ENCODE measurements at places on chromosomes 5 and 9. TPM values are rescaled to one million over a fixed set of nuclear protein-coding genes. Genes with fewer than 3 reads are reported as not detected.

DNA sequence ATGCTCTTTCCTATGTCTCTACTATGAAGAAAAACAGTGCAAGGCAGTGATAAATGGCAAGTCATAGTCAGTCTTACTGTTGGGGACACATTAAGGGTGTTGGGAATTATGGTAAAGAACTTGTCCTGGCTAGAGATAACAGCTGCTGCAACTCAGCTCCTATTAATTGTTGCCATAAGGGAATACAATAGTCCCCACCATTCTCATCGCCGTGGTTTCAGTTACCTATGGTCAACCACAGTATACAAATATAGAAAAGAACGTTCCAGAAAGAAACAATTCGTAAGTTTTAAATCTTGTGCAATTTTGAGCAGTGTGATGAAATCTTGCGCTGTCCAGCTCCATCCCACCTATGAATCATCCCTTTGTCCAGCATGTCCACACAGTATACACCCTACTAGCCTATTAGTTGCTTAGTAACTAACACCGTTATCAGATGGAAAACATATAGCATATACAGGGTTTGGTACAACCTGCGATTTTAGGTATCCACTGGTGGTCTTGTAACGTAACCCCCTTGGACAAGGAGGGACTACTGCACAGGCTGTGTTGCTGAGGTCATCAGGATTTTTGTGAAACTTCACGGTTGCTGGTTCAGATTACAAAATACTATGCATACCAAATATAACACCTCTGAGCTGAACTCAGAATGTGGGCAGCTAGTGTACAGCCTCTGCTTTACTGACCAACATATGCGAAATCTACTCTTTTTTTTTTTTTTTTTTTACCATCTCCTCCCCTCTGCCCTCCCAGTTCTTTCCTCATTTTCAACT, 53.5 kb downstream of the ZFR start:
- no peak overlapping the region for H3K4me3 ChIP-seq
- H3K27ac ChIP-seq = peak overlapping the region; percentile 27
- H3K27me3 ChIP-seq = no peaks in the 10 kb centered on the region
- DNase-seq = no peak

DNA sequence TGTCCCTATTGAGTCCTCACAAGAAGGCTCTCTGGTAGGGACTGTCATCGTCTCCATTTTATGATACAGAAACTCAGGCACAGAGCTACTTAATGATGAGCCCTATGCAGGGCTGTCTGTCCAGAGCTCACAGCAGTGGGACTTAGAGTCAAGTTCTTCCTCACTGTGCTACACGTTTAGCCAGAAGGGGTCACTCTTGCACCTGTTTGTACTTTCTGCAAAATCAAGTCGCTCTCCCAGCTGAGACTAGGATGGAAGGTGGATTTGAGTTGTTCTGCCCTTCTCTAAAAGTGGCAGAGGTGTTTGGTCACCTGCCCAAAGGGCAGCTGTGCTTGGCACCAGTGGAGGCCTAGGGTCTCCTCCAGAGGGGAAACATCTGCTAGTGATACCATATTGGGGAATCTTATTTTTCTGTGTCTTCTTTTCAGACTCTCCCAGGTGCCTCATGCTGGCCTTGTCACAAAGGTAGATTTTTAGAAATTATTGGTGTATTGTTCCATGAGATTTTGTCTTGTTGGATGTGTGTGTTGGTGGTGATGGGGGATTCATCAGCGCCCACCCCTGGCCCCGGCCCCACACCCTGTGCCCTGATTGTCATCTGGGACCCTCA, 104.2 kb downstream of the PPARGC1B start:
- peaks cover 6% of the 10 kb centered on the region for H3K4me1 ChIP-seq
- no peaks in the 10 kb centered on the region for H3K27me3 ChIP-seq
- H3K27ac ChIP-seq = no peak overlapping the region
- DNase-seq = peak; percentile 71
- H3K4me3 ChIP-seq = no peak overlapping the region

DNA sequence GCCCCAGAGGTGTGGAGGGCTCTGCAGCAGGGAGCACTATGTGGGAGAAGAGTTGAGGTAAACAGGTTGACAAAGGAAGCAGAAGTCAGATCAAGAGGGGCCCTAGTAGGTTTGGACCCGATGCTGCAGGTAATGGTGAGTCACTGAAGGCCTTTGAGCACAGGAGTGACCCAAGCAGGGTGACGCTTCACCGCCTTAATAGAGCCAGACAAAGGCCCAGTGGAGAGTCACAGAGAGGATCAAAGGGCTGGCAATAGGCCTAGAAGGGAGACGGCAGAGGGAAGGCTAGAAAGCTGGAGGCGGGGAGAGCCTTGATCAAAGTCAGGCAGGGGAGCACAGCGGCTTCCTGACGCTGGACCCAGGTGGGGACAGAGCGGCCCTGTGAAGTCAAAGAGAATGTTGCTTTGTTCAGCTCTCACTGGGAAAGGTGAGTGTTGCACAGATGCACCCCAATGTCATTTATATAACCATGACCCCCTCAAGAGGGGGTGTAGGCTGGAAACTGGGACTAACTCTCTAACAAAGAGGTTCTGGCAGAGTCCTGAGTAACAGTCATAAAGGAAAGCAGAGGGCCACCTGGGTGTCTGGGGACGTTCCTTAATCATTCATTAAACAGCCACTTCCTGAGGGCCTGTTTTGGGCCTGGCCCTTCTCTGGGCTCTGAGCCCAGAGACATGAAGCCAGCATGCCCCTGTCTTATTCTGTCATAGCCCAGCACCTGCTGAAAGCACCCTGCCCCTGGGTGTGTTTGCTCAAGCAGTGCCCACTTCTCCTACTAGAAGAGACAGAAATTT, 9.8 kb upstream of the CPLX2 start:
- no peak overlapping the region for H3K4me3 ChIP-seq
- DNase-seq = no peak
- no peaks in the 10 kb centered on the region for H3K4me1 ChIP-seq
- H3K36me3 ChIP-seq = no peaks in the 10 kb centered on the region

GRCh38 chr5:26763215-26763614, 275.2 kb downstream of the CDH9 start:
- no peaks in the 10 kb centered on the region for H3K36me3 ChIP-seq
- H3K4me1 ChIP-seq = no peaks in the 10 kb centered on the region
- H3K27me3 ChIP-seq = no peaks in the 10 kb centered on the region
- no peak overlapping the region for H3K27ac ChIP-seq
- no peak for DNase-seq

GRCh38 chr5:72093217-72093616, 14.1 kb upstream of the MAP1B start:
- peaks cover 37% of the 10 kb centered on the region for H3K27me3 ChIP-seq
- no peak overlapping the region for H3K4me3 ChIP-seq
- peaks cover 7% of the 10 kb centered on the region for H3K4me1 ChIP-seq

- DNase-seq = no peak
- no peak overlapping the region for H3K4me3 ChIP-seq
- no peak overlapping the region for H3K27ac ChIP-seq
- no peaks in the 10 kb centered on the region for H3K4me1 ChIP-seq
- no peaks in the 10 kb centered on the region for H3K27me3 ChIP-seq
These were observed 83.0 kb downstream of the MARCHF3 start for GRCh38 chr5:126947146-126948010.

DNA sequence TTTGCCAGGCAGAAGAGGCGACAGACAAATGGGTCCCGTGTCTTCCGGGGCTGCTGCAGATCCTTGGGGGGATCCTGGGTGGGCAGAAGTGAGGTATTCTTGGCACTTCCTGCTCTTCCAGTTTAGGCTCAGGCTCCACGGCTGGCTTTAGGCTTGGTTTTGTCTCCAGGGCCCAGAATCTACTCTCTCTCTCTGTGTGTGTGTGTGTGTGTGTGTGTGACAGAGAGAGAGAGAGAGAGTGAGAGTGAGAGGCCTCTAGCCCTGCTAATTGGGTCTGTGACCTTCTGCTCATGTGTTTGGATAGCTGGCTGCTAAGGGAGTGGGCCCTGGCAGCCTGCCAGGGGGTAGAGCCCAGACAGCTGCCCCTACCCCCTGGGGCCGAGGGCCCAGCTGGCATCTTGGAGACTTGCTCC, 39.3 kb downstream of the CRB2 start:
- DNase-seq = no peak
- no peak overlapping the region for H3K4me3 ChIP-seq
- H3K27ac ChIP-seq = no peak overlapping the region
- no peaks in the 10 kb centered on the region for H3K36me3 ChIP-seq
- no peaks in the 10 kb centered on the region for H3K4me1 ChIP-seq

GRCh38 chr5:136963504-136963903, 535.6 kb downstream of the SPOCK1 start:
- no peaks in the 10 kb centered on the region for H3K4me1 ChIP-seq
- DNase-seq = no peak
- no peaks in the 10 kb centered on the region for H3K36me3 ChIP-seq
- no peak overlapping the region for H3K4me3 ChIP-seq
- H3K27ac ChIP-seq = no peak overlapping the region

- H3K27me3 ChIP-seq = no peaks in the 10 kb centered on the region
- H3K27ac ChIP-seq = peak overlapping the region; percentile 93
- no peak for DNase-seq
- no peak overlapping the region for H3K4me3 ChIP-seq
These were observed 301.1 kb downstream of the NR3C1 start for GRCh38 chr5:143102411-143102810.

GRCh38 chr9:117414906-117415331, at the start of gene ASTN2:
TSS of gene ASTN2 (minus strand) at chr9:117415057. CDS start at chr9:117414938, 119 bp downstream.
- no peak within 1 kb of the TSS for H3K4me3 ChIP-seq
- DNase-seq = no peak
- no peaks in the 10 kb centered on the region for H3K4me1 ChIP-seq

DNA sequence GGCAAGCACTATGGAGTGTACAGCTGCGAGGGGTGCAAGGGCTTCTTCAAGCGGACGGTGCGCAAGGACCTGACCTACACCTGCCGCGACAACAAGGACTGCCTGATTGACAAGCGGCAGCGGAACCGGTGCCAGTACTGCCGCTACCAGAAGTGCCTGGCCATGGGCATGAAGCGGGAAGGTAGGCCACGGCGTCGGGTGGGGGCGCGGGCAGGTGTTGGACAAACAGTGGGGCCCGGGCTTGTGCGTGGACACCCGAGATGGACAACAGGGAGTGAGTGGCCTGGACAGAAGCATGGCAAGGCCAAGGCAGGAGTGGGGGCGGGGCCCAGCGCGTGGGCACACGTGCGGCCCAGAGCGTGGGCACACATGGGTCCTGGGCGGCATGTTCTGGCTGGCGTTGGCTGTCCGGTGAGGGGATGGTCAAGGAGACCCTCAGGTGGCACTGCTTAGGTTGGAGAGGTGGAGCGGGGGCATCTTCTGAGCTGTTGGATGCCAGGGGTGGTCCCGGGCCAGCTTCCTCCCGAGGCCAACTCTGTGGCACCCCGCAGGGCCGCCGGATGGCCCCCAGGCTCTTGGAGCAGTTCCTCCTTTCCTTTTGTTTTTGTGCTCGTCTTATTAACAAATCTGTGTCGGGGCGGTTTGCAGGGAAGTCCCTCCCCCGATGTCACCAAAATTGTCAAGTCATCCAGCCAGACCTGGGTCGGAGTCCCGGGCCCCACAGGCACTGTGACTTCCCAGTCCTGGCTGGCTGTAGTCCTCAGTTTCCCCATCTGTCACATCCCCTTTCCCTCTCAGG, 82.9 kb downstream of the RXRA start:
- peaks cover 28% of the 10 kb centered on the region for H3K4me1 ChIP-seq
- no peaks in the 10 kb centered on the region for H3K36me3 ChIP-seq
- DNase-seq = no peak
- H3K27me3 ChIP-seq = peaks cover 18% of the 10 kb centered on the region
- H3K27ac ChIP-seq = no peak overlapping the region

GRCh38 chr5:141649056-141649688, 2.0 kb downstream of the FCHSD1 start:
- DNase-seq = no peak
- H3K4me3 ChIP-seq = no peak overlapping the region
- H3K4me1 ChIP-seq = peaks cover 27% of the 10 kb centered on the region
- H3K36me3 ChIP-seq = peaks cover 7% of the 10 kb centered on the region

- DNase-seq = no peak
- no peaks in the 10 kb centered on the region for H3K27me3 ChIP-seq
- no peak overlapping the region for H3K27ac ChIP-seq
- H3K4me3 ChIP-seq = no peak overlapping the region
- H3K36me3 ChIP-seq = no peaks in the 10 kb centered on the region
- no peaks in the 10 kb centered on the region for H3K4me1 ChIP-seq
These were observed 176.4 kb upstream of the PLPPR1 start for GRCh38 chr9:100852088-100852487.

DNA sequence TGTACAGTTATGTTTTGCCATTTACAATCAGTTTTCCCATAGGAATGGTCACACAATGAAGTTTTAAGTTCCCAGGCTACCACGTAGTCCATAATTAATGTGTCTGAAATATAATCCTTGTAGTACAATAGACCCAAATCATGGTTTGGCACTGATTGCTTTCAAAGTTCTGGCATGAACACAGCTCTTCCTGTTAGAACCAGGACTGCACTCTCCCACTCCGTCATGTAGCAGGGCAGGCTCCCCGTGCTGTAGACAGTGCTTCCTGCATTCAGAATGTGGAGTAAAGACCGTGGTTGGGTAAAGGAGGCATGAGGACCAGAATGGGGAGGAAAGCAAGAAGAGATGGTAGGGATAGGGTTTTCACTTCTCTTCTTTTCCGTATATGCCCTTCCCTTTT, 4.0 kb downstream of the SEC61B start:
- H3K4me1 ChIP-seq = peaks cover 28% of the 10 kb centered on the region
- peaks cover 30% of the 10 kb centered on the region for H3K36me3 ChIP-seq
- no peaks in the 10 kb centered on the region for H3K27me3 ChIP-seq
- H3K4me3 ChIP-seq = no peak overlapping the region
- H3K27ac ChIP-seq = no peak overlapping the region

DNA sequence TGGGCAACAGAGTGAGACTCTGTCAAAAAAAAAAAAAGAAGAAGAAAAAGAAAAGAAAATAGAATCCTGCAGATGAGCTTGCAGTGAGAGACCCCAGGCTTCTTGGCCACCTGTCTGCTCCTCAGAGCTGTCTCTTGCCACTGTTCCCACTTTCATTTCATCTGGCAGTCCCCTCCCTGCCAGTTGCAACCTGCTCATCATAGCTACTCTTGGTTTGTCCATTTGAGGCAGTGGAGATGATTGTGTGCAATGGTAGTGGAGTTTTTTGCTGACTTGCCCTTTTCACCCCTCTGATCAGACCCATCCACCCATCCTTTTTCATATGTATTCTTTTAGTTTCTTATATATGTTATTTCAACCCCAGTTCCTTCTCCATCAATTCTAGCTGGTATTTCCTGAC, 28.7 kb downstream of the ANKRD33B start:
- peak; percentile 27 for DNase-seq
- peaks cover 29% of the 10 kb centered on the region for H3K4me1 ChIP-seq
- H3K36me3 ChIP-seq = peaks cover 10% of the 10 kb centered on the region
- no peak overlapping the region for H3K27ac ChIP-seq
- no peak overlapping the region for H3K4me3 ChIP-seq

GRCh38 chr5:160799184-160799583, 52.8 kb downstream of the ATP10B start:
- H3K36me3 ChIP-seq = no peaks in the 10 kb centered on the region
- peaks cover 2% of the 10 kb centered on the region for H3K27me3 ChIP-seq
- no peak for DNase-seq

The PCDHGA10 gene
- not detected for total RNA-seq

The ENDOG gene
- total RNA-seq = 19.0 TPM

The ZNF483 gene
- 2.8 TPM for total RNA-seq

The PCDHB10 gene
- total RNA-seq = not detected

Measured in activated CD8-positive, alpha-beta memory T cell treated with anti-CD3 and anti-CD28 coated beads, Interleukin-2, amount 10 ng/mL, durations not matched to agents 7 days and 5 days (primary cell).